IPS DF 6.9 (cell line): ENCODE measurements at places on chromosomes 12 and 14.

DNA sequence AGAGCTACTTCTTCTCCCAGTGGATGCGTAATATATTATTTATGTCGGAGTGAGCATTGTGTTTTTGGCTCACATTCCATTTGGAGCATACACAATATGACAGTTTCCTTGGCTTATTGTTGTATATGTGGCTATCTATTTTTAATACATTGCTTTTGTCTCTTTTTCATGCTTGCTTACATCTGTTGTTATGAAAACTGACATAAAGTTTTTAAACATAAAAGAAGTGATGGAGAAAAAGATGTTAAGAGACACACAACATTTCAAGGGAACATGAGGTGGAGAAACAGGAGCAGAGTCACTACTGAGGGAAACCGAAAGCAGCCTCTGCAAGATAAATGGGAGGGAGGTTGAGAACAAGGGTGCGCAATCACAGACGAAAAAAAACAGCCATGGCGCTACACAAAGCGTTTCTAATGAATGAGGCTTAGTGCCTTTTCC is 228.4 kb upstream of the NPAS3 start:
- no peak for DNase-seq

DNA sequence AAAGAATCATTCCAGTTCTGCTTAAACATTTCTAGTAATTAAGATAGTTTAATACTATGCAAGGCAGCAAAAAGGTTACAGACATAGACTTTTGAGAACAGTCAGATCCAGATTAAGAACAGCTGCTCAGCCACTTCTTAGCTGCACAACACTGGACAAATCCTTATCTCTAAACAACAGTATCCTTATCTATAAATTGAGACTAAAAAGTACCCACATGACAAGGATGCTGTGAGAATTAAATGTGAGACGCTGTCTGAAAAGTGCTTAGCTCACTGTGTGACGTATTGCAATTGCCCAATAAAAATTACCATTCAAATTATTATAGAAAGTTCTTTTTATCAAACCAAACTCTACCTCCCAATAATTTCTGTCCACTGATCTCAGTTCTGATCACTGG is 35.5 kb downstream of the BORCS5 start:
- no peak for DNase-seq

DNA sequence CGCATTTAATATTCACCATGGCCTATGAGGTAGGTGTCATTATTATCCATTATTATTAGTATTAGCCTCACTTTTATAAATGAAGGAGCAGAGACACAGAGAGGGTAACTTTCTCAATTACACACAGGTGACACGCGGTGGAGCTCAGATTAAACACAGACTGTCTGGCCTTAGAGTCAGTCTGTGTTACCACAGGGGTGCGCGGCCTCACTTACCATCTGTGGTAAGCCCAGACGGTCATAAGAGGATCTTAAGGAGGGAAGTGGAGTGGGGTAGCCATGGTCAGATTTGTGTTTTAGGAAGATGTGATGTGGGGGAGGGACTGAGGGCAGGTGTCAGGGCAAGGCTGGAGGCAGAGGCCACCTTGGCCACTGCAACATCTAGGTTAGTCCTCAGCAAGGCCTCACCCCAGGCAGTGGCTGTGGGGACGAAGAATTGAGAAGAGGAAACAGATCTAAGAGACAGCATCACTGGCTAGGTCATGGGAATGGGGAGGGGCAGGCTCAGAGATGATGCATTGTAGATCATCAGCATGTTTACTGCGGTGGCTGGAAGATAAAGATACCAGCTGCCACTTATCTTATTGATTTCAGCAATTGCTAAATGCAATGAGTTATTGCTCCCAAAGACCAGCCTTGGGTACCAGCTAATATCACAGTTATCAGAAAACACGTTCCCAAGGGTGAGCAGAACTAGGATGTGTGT is 67.1 kb downstream of the SERPINA3 start:
- no peak for DNase-seq

- no peak for DNase-seq
Measured at GRCh38 chr12:109912855-109913321, 12.8 kb downstream of the TCHP start.

- no peak for DNase-seq
Measured at GRCh38 chr14:71236487-71236886, 329.2 kb downstream of the PCNX1 start.
